ENCODE measurements at places on chromosomes 7 and 10. TPM values are rescaled to one million over a fixed set of nuclear protein-coding genes. Genes with fewer than 3 reads are reported as not detected.

Gene LLCFC1
- total RNA-seq: not detected

Gene SMIM30
- total RNA-seq: 34.0 TPM

Gene DDC
- 0.96 TPM for total RNA-seq

Gene AEBP1
- total RNA-seq: not detected

Gene FGL2
- total RNA-seq: not detected

Gene ASB15
- not detected for total RNA-seq

Gene ATOH7
- total RNA-seq: 0.26 TPM

Gene ZNF425
- 2.4 TPM for total RNA-seq

Gene OIT3
- total RNA-seq: not detected

Gene DGKI
- total RNA-seq: 0.86 TPM

Gene LOXL4
- 1.6 TPM for total RNA-seq

Gene STK31
- 1.2 TPM for total RNA-seq

Gene GDF2
- total RNA-seq: not detected

Gene EN2
- 1.0 TPM for total RNA-seq
